ENCODE measurements at places on chromosomes 1 and 21.

- DNase-seq: peak; percentile 26
Observed at GRCh38 chr1:52842643-52843310, at the start of gene ZYG11A. TSS of gene ZYG11A (plus strand) at chr1:52842760. CDS start at chr1:52842884, 124 bp downstream.

DNA sequence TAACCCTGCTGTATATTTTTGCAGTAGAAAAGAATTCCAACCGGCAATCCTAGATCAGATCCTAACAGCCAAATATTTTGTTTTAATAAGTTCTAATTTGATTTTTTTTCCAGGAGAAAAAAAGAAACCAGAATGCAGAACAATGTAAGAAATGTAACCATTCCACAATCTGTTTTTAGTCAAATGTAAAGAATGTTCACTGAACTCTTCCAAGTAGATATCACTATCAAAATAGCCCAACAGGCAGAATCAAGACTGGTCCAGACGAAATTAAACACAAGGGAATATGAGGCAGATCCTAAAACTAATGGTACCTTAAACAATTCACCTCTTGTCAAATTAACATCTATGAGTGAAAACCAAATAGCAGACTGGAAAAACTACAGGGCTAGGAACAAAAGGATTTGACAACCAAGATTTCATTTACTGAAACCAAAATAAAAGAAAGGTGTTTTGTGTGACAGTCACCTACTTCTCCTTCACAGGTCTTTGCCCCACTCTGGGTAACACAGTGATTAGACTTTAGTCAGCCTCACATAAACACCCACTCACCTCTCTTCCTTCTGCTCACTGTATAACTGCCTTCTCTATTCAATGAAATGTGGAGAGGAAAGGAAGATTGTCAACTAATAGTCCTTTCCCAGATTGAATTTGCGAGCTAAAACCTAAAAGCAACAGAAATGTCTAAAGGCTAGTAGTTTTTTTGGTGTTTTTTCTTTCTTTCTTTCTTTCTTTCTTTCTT, 137.9 kb downstream of the FAF1 start:
- no peak for DNase-seq

GRCh38 chr1:10178597-10179405, 31.6 kb upstream of the KIF1B start:
- DNase-seq: no peak

DNA sequence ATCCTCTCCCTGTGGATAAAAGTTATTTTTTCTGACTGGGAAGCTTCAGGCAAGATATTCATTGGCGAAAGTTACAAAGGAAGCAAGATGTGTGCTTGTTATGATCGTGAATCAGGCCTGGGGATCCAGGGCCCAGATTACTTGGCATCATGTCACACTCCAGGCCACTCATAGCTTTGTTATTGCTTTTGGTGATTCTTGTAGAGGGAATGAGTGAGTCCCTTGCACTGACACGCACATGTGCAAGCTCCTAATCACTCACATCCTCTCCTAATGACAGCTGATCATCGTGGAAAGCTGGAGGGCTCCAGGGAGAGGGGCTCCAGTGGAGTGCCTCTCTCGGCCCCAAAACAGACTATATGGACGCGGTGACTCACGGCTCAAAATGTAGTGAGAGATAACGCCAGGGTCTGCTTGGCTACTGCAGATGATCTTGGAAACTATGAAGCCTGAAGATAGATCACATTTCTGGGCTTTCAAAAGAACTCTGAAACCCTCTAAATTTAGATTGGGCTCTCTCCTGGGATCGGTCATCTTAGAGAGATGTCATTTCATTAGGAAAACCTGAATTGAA, 481.1 kb upstream of the USP24 start:
- DNase-seq: no peak

DNA sequence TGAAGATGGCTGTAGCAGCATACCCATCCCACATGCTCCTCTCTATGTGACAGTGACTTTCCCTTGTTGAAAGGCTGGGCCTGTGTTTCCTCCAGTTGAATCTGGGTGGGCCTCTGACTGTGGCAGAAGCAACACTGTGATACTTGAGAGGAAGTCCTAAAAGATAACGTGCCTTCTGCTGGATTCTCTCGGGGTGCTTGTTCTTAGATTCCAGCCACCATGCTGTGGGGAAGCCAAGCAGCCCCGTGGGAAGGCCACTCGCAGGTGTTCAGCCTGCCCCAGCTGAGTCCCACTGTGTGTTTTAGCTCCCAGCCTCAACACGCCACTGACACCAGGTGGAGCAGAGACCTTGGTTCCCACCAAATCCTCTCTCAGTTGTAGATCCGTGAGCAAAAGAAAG, 31.5 kb downstream of the TRAPPC10 start:
- DNase-seq: no peak

DNA sequence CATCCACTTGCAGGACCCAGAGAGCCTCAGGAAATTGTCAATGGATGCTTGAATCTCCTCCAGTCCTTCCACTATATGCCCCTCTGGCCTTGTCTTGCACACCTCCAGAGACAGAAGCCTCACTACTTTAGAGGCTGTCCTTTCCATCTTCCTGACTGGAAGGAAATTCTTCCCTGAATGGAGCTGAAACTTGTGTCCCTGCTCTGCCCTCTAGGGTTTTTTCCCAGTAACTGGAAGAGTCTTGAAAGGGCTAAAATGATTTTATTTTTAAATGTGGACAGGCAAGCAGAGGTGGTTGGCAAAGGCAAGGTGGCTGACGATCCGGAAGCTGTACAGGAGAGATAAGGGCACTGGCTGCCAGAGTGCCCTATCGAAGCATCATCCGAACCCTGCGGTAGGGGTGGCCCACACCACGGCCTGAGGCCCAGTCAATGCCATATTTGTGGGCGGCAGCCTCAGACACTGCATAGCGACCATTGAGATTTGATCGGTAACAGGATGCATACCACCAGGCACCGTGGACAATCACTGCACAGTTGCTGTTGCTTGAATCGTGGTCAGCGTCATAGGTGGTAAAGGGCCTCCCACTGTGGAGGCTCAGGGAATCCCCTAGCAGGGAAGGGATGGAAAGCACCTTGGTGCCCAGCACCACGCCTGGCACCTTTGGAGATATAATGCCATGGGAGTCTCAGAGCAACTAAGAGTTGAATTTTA, 2.3 kb upstream of the MAP3K6 start:
- DNase-seq: no peak

DNA sequence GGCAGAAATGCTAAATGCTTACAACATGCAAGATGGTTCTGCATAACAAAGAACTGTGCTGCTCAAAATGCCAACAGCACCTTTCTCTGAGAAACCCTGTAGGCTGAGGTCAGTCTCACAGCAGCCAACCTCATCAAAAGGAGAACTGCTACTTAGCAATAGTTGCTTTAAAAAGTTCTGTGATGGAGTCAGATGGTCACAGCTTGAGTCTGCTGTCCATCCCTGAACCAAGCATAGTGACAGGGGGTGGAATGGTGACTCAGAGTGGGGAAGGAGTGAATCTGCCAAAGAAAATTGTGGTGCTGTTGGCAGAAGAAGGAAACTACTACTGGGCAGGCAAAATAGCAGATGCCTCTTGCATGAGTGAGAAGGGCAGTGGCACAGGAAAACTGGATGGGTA, 106.0 kb upstream of the FAM78B start:
- no peak for DNase-seq

DNA sequence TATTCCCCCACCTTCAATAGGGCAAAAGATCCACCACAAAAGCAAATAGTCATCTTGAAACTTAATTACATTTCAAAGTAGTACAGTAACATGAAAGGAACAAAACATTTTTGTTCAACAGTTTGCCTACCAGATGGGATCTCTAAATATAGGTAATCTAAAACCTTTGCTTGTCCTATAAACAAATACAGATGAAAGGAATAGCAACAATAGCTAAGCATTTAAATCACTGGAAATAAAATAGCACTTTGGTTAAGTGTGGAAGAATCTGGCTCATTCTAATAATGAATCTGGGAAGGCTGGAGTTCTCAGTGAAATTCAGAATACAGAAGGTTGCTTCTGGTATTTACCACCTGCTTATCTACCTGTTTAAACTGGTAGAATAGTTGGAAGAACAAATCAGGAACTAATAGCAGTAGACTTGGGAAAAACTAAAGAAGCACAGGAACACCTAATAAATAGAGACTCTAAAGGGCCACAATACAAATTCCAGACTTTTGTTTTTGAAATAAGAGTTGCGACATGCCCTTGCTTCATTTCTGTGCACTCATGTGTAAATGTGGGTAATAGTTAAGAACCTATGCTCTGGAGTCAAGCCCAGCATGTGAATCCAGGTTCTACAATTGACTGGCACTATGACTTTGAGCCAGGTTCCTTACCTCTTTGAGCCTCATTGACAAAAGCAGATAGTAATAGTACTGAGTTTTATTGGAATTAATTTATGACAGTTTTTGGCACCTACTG, 2.3 kb upstream of the LYPLAL1 start:
- DNase-seq: no peak

DNA sequence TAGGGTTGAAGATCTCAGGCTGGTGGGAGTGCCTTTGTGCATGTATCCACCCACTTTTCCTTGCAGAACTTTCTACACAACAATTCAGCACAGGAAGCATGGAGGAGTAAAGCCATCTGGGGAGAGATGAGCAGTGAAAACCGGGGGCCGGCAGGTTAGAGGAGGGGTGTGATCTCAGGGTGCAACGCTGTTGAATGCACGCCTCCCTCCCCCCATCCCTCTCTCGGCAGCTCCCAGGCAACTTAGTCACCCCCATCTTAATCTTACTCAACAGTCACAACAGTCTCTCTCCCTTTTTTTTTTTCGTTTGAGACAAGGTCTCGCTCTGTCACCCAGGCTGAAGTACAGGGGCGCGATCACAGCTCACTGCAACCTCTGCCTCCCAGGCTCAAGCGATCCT, 16.6 kb upstream of the ABCG1 start:
- no peak for DNase-seq

GRCh38 chr1:209430107-209430506, 153.4 kb upstream of the CAMK1G start:
- no peak for DNase-seq

DNA sequence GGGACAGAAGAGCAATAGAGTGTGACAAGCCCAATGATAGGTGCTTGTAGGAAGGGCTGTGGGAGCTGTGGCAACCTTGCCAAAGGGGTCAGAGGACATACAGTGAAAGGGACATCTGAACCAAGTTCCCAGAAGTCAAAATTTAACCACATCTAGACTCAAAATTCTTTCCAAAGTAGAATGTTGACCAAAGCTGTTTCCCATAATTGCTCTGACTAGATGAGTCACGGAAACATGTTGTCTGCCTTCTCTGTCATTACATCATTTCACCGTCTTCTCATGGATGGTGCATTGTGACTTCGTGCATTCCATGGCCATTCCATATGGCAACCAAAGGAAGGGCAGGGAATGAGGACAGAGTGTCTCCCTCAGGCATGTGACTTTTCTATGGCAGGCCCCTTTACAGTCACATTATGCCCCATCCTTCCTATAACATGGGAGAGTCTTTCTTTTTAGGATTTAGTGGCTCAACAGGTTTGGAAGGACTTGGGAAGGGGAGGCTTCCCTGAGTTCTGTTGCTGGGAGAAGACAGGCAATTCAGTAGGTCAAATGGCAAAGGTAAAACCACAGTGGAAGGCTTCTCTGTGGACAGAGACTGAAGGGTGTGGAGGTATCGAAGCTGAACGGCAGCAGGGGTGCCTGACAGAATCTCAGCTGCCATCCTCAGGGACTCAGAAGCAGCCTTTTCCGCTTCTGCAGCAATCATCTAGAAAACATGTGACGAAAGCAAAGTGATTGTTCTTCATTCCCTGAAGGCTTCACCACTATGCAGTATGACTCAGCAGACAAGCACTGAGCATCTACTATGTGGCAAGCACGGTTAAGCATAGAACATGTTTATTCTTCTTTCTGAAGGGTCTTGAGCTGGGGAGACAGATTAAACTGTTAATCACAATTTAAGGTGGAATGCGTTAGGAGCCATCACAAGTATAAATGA, 24.7 kb downstream of the NPHS2 start:
- DNase-seq: no peak

DNA sequence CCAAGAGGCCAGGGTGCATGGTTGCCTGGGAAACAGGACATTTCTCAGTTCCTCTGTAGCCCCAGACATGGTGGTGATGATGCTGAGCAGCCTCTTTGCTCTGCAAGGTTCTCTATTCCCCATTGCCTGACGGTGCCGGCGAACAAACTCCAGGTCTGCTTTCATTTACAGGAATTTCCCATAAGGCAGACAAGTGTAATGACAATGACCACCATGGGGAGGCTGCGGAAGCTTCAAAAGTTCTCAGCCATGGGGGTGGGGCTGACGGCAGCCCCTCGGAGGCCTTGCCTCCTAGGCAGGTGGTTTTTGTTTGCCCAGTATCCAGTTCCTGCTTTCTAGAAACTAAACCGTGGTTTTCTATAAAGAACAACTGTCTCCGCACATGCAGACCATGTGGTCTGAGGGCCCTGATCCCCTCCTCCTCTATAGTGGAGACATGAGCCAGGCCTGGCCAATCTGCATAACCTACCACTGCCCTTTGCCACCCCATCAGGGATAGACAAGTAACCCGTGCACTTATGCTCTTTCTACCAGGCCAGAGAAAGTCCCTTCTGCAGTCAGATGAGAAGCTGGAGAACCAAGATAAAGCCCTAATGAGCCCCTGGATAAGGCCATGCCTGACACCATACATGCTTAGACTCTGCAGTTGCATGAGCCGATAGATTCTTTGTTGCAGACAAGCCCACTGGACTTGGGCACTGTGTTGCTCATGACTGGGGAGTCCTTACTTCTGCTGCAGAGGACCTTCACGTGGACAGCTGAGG, 54.1 kb downstream of the LDLRAD2 start:
- DNase-seq: no peak

GRCh38 chr1:230169454-230170152, 102.6 kb downstream of the GALNT2 start:
- no peak for DNase-seq

- DNase-seq: no peak
Observed at GRCh38 chr1:34874296-34874952, 14.9 kb upstream of the SMIM12 start.

- no peak for DNase-seq
Observed at GRCh38 chr1:215677112-215677511, 110.0 kb downstream of the KCTD3 start.

- no peak for DNase-seq
Observed at GRCh38 chr1:242002072-242002471, 3.2 kb upstream of the MAP1LC3C start.

DNA sequence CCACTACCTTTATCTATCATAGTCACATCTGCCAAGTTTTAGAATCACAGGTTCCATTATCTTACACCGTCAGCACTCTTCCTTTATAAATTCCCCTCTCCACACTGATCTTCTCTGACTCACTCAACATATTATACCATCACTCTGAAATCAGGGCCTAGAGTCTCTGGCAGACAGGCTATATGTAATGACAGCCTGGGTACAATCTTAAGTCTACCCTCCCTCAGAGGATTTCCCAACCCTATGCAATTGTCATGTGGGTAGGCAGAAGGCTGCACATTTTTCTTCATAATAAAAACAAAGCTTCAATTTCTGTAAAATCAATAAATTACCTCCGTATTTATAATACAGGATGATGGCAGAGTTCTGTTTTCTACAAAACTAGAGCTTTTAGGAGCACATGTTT, 138.0 kb downstream of the RERE start:
- no peak for DNase-seq

All from stimulated activated CD8-positive, alpha-beta memory T cell treated with anti-CD3 and anti-CD28 coated beads, Interleukin-7, amount 100 ng/mL, for 1 hour (primary cell).